Hematopoietic multipotent progenitor cell treated with erythropoietin and hydrocortisone succinate and interleukin-3 and kit ligand, for 4 days (in vitro differentiated cells): ENCODE measurements at places on chromosomes 3 and 15.

- DNase-seq, result peak; percentile 46
Observed at GRCh38 chr3:77348244-77348855, 308.5 kb downstream of the ROBO2 start.

GRCh38 chr3:102909904-102910303, 475.1 kb downstream of the ZPLD1 start:
- DNase-seq, result no peak

DNA sequence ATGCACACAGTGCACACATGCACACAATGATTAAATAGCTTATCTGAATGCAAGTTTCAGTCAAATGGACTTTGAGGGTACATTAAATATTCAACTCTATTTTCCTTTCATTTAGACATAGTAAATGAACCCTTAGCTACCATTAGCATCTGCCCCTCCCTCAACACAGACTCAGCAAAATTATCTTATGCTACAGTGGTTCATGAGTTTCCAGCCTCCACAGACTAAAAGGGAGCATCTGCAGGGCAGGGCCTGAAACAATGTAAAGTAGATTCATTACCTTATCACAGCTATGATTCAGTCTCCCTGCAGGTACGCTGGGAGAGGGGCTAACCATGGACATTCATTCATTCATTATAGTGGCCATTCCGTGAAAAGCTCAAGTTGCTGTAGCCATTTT, 329.1 kb downstream of the VGLL3 start:
- no peak for DNase-seq

DNA sequence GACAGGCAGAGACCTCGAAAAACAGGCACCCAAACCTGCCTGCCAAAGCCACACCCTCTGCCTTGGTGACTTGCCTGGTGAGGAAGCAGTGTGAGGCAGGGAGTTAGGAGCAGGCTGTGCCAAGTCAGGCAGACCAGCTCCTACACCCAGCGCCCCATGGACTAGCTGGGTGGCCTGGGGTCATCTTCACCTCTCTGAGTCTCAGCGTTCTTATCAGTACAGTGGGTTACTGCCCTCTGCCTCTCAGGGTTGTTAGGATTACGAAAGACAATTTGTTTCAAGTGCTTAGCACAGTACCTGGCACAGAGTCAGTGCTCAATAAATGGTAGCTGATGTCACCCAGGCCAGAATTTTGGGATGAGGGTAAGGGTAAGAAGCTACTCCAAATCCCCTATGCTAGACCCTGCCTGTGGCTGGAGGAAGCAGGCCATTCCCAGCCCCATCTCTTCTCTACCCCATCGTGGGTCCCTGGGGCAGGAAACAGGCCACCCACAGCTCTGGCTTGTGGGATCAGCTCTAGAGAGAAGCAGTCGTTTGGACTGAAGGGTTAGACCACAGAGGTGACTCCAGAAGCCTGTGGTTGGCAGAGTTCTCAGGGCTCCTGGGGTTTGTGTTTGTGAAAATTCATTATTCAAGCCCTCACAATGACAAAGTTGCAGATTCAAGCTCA, 10.1 kb downstream of the SLC51B start:
- DNase-seq, result peak; percentile 60

GRCh38 chr3:160885791-160886286, 129.8 kb downstream of the PPM1L start:
- peak; percentile 32 for DNase-seq

DNA sequence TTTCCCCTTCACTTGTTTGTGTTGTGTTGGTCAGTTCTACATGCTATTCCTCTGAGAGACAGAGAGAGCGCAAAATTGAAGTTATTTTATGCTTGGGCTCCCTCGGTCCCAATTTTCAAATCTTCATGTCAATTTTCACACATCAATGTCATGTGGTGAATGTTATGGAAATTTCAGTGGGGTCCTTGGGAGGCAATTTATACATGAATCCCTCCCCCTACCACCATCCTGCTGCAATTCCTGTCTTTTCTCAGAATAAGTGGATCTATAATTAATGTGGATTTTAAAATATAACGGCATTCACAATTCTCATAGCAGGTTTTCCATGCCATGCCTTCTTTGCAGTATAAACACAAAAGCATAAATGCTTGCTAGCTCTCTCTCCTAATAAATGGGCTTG, 499.9 kb downstream of the MCTP2 start:
- DNase-seq, result no peak

DNA sequence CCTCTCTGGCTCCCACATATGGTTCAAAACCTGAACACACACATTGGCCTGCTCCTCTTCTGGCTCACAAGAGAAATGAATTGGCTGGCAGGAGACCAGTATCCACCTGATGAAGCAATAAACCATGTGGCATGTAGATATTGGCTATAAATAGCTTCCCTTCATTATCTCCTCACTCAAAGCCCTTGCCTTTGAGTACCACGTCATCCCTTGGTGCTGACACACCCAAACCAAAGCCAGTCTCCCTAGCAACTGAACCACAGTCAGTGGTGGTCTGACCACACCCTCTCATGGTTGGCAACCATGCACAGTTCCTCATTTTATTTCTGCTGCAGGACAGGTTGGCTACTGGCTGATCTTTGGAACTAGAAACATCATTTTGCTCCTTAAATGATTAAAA, 98.8 kb downstream of the ZNF621 start:
- peak; percentile 98 for DNase-seq

DNA sequence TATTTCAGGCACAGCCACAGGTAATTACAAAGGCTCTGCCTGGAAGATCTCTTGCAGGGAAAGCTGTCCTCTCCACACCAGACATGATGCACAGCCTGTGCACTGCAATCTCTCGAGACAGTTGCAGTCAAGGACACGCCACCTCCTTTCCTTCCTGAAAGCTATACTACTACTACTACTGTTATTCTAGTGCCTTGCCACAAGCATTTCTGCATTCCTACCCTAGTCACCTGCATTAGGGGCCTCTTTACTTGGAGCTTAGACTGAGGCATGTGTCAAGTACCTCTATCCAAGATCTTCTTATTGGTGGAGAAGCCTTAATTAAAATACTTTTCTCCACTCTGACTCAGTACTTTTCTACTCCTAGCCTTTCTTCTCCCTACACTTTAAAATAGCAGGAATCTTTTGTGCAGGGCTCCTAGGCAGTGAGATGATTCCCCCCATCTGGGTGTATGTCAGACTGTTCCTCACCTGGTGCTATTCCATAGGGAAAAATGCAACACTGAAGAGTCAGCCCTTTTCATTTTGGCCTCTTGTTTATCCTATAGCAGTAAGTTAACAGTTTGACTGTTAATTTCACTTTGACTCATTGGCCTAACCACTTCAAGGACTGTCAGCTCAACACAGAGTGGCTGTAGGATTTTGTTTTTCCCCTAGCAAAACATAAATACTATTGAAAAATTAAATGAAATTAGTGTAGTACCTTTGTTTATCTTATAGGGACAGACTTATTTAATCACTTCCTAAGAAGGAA, 78.9 kb downstream of the ESYT3 start:
- DNase-seq, result no peak

- DNase-seq, result no peak
Observed at GRCh38 chr15:42166225-42166940, 9.9 kb upstream of the PLA2G4F start.

- no peak for DNase-seq
Observed at GRCh38 chr3:61452535-61453090, 108.8 kb upstream of the PTPRG start.

- DNase-seq, result no peak
Observed at GRCh38 chr3:192901435-192901834, 16.2 kb downstream of the MB21D2 start.

DNA sequence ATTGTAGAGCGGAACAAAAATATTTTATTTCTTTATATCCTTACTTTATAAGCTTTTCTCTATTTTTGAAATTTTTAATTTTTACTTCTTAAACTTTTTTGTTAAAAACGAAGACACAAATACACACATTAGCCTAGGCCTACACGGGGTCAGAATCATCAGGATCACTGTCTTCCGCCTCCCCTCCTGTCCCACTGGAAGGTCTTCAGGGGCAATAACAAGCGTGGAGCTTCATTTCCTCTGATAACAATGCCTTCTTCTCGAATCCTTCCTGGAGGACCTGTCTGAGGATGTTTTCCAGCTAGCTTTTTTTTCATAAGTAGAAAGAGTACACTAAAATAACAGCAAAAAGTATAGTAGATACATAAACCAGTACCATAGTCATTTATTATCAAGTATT, 77.7 kb upstream of the DGKG start:
- DNase-seq, result no peak

- no peak for DNase-seq
Observed at GRCh38 chr3:75262661-75263060, 401.5 kb upstream of the FRG2C start.

DNA sequence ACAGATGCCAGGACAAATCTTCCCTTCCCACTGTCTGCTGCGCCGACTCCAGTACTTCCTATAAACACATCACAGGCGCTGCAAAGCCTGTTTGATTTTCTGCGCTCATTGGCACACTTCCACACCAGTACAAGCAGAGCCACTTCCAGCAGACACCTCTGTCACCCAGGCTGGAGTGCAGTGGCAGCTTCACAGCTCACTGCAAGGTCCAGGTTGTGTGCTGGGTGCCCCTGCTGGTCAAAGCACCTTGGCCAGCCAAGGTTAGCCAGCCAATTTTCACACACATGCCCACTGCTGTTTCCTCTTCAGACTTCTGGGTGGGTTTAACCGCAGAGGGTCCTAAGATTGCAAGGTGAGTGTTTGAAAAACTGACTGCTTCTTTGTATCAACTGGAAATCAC, 4.9 kb downstream of the CHDH start:
- DNase-seq, result no peak

GRCh38 chr3:112776000-112776399, 70.7 kb downstream of the CD200R1L start:
- DNase-seq, result no peak

DNA sequence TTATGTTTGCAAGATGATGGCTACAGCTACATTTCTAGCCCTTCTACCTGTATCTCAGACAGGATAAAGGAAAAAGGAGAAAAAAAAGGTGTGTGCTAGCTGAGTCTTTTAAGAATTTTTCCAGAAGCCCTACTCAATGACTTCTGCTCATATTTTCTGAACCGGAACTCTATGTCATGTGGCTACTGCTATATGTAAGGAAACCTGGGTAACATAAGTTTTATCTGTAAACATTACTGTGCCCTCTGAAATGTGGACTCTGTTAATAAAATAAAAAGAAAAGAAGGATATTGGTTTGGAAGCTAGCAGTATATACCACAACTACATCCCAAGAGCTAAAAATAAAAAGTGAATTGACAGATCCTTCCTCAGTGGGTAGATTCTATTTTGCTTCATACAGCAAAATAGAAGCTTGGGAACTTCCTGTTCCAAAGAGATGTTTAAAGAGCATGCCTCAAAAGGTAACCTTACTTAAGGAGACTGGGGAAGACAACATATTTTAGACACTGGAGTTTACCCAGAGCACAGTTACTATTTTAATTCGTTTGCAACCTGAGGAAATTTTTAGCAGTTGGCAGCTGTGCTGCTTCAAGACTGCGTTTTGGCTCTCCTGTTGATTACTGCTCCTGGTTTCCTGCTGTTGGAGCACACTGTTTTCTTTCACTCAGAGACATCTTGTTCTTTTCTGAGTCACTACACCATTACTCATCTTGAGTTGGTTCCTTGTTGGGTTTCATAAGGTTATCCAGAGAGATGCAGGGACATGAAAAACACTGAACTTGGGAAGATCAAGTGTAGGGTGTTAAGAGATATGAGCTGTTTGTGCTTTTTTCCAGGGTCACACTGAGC, 280.7 kb downstream of the NFKBIZ start:
- DNase-seq, result peak; percentile 4

- DNase-seq, result peak; percentile 69
Observed at GRCh38 chr15:40906991-40907802, 12.9 kb downstream of the VPS18 start.

GRCh38 chr15:45023659-45024225, 747 bp downstream of the SORD start:
- peak; percentile 69 for DNase-seq

DNA sequence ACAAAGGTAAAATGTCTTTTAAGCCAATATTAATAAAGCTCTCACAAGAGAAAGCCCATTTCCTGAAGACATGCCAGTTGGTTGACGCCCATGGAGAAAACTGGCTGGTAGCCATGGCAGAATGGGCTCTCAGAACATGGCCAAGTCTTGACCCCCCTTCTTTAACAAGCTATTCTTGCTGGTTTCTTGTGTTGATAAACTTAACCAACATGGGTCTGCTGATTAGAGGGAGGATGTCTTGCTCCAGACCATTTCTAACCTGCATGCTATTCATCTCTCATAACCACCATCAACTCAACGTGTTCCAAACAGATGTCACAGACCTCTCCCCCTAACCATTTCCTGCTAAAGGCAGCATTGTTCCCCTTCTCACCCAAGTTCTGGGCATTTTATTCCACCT, 25.7 kb downstream of the NTRK3 start:
- peak; percentile 81 for DNase-seq

DNA sequence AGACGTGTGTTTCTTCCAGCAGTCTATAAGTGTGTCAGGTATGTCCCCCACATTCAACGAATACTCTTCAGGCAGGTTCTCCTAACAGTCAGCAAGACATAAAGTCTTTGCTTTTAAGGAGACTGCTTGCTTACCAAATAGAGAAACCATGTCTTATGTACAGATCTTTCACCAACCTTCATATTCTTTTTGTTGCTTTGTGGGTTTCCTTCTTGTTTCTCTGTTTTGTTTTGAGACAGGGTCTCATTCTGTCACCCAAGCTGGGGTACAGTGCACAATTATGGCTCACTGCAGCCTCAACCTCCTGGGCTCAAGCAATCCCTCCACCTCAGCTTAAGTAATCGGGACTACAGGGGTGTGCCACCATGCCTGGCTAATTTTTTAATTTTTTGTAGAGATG, 14.3 kb downstream of the DYNC1LI1 start:
- no peak for DNase-seq

DNA sequence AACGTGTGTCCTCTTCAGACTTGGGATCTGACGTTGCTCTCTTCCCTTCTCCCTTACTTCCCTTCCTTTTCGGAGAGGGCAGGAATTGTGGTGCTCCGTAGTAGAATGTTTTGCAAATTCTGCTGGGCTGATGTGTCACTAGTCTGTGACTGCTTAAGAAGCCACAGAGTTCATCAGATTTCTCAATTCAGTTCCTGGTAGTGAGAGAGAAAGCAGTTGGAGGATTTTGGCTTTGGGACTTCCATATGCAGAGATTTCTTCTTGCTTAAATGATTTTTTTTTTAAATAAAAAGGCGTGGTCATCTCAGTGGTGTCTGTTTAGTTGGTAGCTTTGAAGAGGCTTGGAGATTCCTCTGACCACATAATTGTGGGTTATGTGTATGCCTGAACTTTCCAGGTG, 10.1 kb downstream of the CEMIP start:
- no peak for DNase-seq

DNA sequence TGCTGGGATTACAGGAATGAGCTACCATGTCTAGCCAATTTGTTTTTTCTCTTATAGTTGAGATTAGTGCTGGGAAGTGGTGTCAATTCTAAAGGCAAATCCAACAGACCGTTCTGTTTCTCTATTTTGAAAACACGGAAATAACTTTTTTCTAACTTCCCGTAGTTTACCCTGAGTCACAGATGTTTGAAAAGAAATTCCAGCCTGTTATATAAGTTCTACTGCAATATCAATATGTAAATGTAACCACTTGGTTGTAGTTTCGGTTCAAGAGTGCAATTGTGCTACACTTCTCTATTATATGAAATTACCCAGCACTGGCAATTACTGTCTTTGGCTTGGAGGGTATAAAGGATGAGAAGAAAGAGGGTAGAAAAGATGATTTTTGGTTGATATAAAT, 22.3 kb upstream of the GNB4 start:
- DNase-seq, result peak; percentile 52

- DNase-seq, result no peak
Observed at GRCh38 chr3:52529376-52530333, 4.0 kb downstream of the NT5DC2 start.

GRCh38 chr3:170808041-170808440, 62.0 kb downstream of the RPL22L1 start:
- DNase-seq, result no peak
